Activated naive CD4-positive, alpha-beta T cell treated with anti-CD3 and anti-CD28 coated beads, Interleukin-2, amount 50 U/mL, for 16 hours (primary cell): ENCODE measurements at places on chromosomes 13 and 19.

DNA sequence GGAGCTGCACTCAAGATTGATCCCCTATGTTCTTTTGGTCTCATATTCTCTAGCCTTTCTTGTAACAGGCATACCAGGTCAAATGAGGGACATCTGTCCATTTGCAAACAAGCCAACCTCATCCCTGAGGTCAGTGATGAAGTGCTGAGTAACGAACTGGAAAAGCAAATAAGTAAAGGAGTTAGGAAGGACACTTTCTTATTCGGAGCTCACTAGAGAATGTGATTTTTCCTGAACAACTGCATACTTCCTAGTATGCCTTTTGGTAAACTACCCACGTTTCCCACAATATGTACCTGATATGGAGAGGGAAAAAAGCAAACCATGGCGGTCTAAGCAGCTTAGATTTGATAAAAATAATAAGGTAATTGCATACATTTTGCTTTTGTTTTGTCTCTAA, 91.0 kb upstream of the MYCBP2 start:
- no peak for DNase-seq

DNA sequence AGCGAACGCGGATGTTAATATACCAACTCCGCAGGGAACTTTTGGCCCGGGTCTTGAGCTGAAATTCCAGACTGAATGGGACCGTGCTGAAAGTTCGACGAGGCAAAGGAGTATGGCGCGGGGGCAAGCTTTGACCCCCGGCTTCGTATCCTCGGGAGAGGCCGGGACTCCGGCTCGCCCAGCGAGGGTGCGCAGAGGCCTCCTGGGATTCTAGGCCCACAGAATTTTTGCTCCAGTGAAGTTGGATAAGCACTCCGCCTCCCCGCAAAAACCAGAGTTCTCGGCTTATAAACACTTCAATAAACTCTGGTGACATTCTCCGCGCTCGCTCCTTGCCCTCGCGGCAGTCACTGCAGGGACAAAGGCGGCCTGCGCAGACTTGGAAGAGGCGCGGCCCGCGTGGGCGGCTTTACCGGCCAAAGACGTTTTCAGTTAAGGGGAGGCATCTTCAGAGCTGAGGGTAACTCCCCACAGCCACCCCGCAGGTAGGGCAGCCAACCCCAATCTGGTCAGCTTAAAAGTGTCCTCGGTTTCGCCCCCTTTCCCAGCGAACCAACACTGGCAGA, 112.6 kb downstream of the KCNRG start:
- no peak for DNase-seq

DNA sequence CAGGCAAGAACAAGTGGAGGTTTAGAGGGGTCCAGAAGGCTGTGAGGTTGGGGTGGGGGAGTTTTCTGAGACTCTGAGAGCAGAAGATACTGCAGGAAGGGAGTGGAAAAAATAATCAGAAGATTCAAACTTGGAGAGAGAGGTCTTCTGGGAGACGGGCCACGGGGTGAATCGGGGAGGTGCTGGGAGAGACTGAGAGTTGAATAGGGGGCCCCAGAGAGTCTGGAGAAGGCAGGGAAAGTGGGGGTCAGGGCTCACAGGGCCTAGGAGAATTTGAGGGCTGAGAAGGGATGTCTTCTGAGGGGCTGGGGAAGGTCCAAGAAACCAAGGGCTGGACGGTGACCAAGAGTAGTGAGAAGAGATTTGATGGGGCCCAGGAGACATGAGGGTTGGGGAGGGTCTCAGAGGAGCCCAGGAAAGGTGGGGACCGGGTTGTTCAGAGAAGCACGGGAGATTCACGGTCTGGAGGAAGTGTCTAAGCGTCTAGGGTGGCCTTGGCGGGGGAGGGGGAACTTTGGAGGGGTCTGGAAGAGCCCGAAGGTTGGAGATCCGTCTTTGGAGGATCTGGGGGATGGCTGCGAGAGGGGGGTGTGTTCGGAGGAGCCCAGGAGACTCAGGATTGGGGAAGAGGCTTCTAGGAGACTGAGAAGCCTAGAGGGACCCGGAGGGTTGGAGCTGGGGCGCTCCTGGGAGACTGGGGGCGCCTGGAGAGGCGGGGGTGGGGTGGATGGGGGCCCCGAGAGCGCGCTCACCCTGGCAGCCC, 1.5 kb downstream of the KCNC3 start:
- DNase-seq = no peak

DNA sequence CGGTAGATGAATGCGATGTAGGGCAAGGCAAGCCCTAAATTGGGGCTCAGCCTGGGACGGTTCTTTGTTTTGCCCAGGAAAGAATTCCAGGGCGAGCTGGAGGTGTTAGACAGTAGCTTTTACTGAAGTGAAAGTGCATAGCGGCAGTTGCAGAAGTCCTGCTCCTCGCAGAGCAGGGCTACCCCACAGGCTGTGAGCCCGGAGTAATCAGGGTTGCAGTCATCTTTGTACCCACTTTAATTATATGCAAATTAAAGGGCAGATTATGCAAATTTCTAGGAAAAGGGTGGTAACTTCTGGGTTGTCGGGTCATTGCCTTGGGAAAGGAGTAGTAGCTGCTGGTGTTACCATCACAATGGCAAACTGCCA, 30.5 kb downstream of the VAV1 start:
- DNase-seq = no peak

DNA sequence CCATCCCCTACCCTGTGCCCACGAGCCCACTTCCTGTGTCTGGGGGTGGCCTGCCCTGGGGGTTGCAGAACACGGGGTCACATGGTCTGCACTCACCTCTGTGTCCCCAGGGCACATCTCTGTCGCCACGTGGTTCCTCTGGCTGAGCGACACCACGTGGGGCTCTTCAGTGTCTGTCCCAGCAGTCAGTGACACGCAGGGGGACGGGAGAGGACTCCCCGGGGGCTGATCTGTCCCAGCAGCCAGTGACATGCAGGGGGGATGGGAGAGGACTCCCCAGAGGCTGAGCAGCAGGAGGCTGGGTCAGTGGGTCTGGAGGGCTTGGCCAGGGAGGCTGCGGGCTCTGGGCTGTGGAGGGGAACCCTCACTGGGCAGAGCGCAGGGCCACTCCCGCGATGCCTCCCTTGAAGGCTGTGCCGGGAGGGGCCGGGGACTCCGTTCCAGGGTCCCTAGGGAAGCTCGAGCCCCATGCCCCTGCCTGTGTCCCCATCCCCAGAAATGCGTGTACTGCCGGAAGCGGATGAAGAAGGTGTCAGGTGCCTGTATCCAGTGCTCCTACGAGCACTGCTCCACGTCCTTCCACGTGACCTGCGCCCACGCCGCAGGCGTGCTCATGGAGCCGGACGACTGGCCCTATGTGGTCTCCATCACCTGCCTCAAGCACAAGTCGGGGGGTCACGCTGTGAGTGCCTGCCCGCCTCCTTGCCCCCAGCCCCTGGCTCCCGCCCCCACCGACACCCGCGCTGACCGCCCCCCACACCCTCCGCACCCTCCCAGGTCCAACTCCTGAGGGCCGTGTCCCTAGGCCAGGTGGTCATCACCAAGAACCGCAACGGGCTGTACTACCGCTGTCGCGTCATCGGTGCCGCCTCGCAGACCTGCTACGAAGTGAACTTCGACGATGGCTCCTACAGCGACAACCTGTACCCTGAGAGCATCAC, 174.8 kb downstream of the KDM4B start:
- DNase-seq = peak; percentile 9

- peak; percentile 47 for DNase-seq
Measured at GRCh38 chr13:99215184-99215830, 14.7 kb downstream of the UBAC2 start.

DNA sequence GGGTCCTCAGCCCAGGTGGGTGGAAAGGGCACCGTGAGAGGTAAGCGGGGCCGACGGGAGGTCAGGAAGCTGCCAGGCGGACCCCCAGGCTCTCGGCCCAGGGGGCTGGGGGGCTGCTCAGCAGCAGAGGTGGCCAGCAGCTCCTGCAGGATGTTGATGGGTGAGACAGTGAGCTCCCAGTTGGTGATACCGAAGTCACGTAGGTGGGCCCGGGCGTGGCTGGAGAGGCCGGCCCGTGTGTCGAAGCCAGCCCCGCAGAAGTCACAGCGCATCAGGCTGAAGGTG, 13.0 kb downstream of the WIZ start:
- no peak for DNase-seq

DNA sequence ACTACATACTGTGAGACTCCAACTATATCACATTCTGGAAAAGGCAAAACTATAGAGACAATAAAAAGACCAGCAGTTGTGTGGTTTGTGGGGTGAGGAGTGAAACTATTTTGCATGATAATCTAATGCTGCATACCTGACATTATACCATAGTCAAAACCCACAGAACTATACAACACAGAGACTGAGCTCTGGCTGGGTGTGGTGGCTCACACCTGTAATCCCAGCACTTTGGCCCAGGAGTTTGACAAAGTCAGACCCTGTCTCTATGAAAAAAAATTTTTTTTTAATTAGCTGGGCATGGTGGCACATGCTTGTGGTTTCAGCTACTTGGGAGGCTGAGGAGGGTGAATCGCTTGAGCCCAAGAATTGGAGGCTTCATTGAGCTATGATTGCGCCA, 11.9 kb downstream of the ZNF541 start:
- DNase-seq = no peak

- DNase-seq = no peak
Measured at GRCh38 chr13:109182777-109183465, 553.5 kb downstream of the MYO16 start.

DNA sequence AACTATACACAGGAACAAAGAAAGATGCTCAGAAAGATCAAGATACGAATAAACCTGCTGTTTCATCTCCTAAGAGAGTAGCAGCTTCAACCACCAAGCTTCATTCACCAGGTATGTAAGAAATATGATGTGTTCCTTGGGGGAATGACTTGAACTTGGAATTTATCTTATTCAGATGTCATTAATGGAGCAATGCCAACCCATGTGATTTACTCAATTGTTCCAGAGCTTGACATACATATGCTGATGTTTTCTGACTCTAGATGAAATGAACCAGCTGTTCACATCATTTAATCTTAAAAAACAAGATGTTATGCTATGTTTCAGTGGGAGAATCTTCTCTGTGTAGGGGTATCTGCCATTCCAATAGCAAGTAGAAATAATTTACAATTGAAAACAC, 270.9 kb downstream of the SLC7A1 start:
- no peak for DNase-seq

DNA sequence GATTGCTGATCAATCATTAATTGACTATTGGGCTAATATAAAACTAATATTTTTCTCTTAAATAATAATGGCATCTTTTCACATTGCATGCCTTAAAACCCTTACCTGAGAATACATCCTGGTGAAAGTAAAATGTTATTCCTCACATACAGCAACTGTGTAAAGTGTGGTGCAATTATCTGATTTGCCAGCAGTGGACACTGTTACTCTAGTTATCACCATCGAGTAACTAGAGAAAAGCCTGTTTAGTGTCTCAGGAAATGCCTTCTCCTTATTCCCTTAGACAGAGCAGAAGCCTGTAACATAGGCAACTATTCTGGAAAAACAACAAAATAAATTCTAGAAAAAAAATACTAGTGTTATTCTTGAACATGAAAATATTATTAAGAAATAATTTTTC, 459.8 kb downstream of the FGF14 start:
- DNase-seq = no peak

GRCh38 chr19:40232479-40232878, 6.0 kb upstream of the CCNP start:
- DNase-seq = no peak

GRCh38 chr13:46831588-46832194, 34.7 kb upstream of the ESD start:
- no peak for DNase-seq

DNA sequence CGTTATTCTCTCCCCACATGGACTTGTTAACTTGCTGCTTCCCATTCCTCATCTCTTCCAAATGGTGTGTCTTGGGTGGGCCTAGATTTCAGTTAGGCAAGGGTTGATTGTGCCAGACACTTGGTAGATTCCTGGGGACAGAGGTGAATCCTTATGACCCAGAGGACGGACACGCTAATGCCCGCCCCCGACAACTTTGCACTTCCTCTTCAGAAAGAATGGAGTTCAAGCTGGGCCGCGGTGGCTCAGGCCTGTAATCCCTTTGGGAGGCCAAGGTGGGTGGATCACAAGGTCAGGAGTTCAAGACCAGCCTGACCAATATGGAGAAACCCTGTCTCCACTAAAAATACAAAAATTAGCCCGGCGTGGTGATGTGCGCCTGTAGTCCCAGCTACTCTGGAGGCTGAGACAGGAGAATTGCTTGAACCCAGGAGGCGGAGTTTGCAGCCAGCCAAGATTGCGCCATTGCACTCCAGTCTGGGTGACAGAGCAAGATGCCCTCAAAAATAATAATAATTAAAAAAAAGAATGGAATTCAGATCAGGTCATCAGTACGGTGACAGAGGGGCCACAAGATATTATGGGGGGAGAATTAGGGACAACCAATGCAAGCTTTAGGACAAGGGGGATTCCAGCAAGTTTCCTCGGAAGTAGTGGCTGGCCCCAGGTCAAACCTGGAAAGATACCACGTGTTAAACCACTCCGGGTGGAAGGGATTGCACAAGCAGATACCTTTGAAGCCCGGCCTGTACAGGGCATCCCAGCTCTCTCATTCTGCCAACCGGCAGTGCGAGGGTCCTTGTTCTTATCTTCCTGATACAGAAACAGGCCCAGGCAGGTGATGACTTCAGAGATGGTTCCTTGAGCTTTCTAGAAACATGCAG, 2.7 kb downstream of the MYO9B start:
- no peak for DNase-seq

GRCh38 chr13:64546371-64546770, 2683.8 kb downstream of the PCDH9 start:
- DNase-seq = no peak

GRCh38 chr13:110815471-110816204, 99.2 kb downstream of the ANKRD10 start:
- no peak for DNase-seq

DNA sequence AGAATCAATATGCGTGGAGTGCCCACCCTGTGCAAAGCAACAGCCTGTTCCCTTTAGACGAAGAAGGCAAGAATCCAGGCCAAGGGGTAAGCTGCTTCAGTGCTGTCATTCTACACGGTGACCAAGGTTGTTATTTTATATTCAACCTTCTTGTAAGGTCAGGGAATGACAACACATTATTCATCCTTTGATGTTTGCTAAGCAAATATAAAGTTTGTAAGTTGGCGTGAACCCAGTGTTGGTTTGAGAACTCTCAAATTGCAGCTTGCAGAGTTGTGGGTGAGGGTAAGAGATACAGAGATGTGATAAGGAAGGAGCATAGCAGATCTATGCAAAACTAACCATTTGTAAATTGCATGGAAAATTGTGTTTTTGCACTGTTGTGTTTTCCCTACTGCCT, 436.7 kb downstream of the FGF9 start:
- DNase-seq = no peak

GRCh38 chr19:13100031-13100588, 2.5 kb downstream of the LYL1 start:
- peak; percentile 66 for DNase-seq

DNA sequence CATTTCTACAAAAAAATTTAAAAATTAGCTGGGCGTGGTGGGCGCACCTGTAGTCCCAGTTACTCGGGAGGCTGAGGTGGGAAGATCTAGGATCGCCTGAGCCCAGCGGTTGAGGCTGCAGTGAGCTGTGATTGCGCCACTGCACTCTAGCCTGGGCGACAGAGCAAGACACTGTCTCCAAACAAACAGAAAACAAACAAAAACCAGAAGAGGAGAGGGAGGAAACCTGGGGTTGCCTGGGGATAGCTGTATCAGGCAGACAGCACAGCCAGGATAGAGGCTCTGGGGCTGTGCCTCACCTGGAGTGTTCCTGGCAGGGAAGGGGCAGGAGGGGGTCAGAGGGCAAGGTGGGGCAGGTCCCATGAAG, 2.6 kb upstream of the POLR2E start:
- no peak for DNase-seq
